ENCODE measurements at places on chromosomes 12 and 14.

- DNase-seq = no peak
These were observed 46.5 kb downstream of the ST8SIA1 start for GRCh38 chr12:22287776-22288621.

GRCh38 chr12:68487721-68488309, 122.9 kb upstream of the RAP1B start:
- DNase-seq = no peak

GRCh38 chr12:23066095-23066494, 441.1 kb downstream of the ETNK1 start:
- no peak for DNase-seq

DNA sequence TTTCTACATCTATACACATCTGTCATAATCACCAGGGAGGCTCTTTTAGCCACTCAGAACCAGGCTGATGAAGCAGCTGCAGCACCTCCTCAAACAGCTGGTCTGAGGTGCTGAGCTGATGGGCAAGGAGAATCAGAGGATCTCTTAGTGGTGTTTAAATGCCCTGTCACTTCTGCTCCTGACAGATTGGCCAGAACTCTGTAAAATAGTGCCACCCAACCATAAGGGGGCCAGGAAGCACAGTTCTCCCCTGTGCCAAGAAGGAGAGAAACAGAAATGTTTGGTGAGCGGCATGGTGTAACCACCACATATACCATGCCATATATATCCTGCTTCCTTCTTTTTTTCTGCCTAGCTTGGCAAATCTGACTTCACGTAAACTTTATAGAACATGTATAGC, 12.8 kb downstream of the SOCS2 start:
- no peak for DNase-seq

- DNase-seq = no peak
These were observed 10.6 kb downstream of the SEL1L start for GRCh38 chr14:81523016-81523415.

DNA sequence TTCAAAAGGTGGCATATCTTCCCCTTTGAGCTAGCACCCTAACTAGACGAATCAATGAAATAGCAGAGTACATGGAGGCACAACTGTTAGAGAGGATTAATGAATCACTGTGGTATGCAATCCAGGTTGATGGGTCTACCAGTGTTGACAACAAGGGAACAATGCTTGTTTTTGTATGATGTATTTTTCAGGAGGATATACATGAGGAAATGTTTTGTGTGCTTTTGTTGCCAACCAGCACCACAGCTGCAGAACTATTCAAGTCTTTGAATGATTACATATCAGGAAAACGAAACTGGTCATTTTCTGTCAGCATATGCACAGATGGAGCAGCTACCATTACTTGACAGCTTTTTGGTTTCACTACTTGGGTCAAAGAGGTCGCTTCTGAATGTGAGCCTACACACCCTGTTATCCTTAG, 142.6 kb downstream of the GPHN start:
- DNase-seq = peak; percentile 47

Measured in retinal pigment epithelial cell (primary cell).